EL (cell line): ENCODE measurements at places on chromosomes 5 and 9.
A peak's percentile ranks its signal among the peaks of the same experiment; 100 is the strongest.

DNA sequence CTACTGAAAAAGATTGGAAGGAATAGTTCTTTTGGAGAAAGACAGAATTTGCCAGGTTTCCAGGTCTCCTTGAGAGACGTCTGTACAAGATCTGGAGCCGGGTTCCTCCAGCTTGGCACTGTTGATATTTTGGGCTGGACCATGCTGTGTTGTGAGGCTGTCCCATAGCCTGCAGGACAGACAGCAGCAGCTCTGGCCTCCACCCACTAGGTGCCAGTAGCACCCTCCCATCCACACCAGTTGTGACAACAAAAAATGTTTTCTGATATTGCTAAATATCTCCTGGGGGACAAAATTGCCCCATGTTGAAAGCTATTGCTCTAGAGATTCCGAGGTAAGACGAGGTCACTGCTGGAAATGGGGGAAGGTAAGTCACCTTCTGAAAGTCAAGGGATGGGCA, 287.7 kb upstream of the DAP start:
- no peak for DNase-seq

GRCh38 chr9:68847765-68848164, 142.7 kb downstream of the PIP5K1B start:
- DNase-seq: no peak

GRCh38 chr5:14534773-14535172, 46.8 kb upstream of the OTULINL start:
- DNase-seq: no peak

DNA sequence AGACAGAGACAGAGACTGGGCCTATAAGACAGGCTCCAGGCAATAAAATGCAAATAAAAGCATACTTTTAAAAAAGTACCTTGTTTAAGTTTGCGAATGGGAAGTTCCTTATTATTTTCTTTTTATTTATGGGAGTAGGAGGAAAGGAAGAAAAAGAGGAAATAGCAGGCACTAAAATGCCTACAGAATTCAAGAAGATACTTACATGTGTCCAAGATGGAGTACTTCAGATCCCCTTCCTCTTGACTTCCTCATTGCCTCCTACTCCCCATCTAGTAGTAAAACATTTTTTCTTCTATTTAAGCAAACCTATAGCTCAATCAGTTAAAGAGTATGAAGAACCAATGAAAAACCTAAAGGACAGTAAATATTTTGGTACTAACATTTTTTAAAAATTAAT, 24.8 kb downstream of the GKAP1 start:
- DNase-seq: no peak

GRCh38 chr5:159010661-159011442, 88.9 kb downstream of the EBF1 start:
- DNase-seq: no peak

DNA sequence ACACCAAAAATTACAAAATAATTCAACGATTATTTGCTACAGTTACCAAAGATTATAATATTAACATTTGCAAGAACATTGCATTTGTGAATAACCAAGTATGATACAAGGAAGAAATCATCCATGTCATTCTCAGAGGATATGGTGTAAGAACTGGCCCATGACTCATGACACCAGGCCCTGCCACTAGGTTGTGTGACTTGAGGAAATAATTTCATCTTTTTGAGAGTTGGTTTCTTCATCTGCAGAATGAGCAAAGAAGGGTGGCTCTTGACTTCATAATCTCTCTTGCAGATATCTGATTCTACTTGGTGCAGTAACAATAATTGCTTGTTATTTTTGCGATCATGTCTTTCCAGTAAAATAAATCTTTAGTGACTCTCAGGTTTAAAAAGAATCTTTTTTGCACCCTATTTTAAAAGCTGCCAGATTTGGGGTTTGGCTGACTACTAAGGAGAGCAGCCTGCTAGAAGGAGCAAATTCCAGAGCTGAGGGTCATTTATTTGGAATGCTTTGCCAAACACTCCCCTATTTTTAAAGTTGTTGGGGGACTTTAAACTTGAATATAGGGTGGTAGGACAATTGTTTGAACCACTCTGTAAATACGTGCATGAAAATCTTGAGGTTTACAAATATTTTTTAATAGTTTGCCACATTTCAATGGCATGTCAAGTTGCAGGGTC, 23.5 kb downstream of the ITGA1 start:
- peak; percentile 76 for DNase-seq

DNA sequence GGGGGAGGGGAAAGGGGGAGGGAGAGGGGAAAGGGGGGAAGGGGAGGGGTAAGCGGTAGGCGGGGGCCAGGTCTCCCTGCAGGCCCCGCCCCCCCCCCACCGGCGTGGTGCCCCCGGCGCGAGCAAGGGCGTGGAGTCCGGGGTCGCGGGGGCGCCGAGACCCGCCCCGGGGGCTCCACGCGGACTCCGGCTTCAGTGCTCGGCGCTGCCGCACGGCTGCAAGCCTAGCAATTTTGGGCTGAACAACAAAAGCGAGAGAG, 10.8 kb downstream of the C9orf50 start:
- no peak for DNase-seq

- no peak for DNase-seq
These were observed 26.9 kb downstream of the PTGES2 start for GRCh38 chr9:128100581-128100980.

GRCh38 chr5:157581901-157582300, 6.3 kb upstream of the ADAM19 start:
- no peak for DNase-seq
